ENCODE measurements at places on chromosomes 2 and 18.
A peak's percentile ranks its signal among the peaks of the same experiment; 100 is the strongest.

DNA sequence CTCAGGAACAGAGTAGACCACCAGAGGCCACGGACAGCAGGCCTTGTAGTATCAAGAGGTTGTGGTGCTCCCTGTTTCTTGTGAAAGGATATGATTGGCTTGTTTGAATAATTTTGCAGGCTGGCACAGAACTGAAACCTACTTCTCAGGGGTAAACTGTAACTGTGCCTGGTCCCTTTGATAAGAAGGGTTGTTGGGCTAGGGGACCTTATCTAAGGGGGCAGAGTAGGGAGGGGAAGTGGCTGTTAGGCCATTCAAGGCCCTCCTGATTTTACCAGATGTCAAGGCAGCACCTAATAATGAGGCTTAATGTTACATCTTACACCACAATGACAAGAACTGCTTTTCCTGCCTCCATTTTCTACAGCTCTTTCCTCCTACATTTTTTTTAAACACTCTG is 45.6 kb downstream of the GPR39 start:
- DNase-seq, result no peak

DNA sequence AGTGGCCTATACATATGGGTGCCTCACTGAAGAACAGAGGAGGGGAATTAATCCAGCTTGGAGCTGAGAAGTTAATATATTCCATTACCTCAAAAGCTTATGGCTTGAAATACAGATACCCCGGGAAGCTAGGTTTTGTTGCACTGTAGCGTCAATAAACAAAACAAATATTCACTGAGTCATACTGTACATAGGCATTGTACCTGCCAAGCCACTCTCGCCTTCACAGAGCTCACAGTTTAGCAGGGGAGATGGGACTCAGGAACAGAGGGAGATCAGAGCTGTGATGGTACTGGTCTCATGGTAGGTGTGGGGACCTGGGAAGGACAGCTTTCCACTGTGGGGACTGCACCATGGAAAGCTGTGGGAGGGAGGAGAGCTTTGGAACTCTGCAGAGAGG is 111.2 kb upstream of the ST6GAL2 start:
- no peak for DNase-seq

DNA sequence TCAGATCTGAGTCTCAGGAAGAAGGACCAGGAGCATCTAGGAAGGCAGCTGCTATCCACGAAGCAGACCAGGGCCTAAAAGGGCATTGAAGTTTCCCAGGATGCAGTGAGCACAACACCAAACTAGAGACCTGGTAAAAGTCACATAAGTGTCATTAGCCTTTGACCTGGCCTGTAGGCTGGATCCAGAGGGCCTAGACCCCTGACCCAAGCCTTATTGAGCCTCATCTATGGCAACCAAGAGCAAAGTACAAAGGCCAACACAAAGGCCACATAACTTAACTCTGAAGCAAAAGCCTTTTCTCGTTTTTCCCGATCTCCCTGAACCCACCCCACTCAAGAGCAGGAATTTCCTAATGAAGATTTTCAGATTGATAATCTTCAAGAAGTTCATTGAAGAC is 127.3 kb upstream of the SRD5A2 start:
- no peak for DNase-seq

- no peak for DNase-seq
Observed at GRCh38 chr2:204250692-204251091, 294.6 kb upstream of the PARD3B start.

DNA sequence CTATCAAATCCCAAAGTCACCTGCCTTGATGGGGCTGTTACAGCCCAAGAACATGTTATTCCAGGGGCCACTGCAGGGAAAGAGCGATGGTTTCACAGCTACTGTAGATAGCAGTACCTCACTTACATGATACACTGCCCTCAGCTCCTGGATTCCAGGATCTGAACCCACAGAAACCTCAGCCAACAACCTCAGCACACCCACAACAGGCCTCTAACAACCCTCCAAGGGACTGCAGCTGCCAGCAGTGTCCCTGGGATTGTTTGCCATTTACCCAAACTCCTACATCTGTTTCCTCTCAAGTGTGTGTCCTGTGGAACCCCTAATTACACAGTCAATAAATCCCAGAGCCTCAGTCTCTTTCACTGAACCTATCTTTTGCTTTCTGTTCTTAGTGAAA is 28.2 kb downstream of the OSBPL1A start:
- no peak for DNase-seq

- peak; percentile 19 for DNase-seq
Observed at GRCh38 chr2:112155331-112156151, 17.4 kb downstream of the FBLN7 start.

DNA sequence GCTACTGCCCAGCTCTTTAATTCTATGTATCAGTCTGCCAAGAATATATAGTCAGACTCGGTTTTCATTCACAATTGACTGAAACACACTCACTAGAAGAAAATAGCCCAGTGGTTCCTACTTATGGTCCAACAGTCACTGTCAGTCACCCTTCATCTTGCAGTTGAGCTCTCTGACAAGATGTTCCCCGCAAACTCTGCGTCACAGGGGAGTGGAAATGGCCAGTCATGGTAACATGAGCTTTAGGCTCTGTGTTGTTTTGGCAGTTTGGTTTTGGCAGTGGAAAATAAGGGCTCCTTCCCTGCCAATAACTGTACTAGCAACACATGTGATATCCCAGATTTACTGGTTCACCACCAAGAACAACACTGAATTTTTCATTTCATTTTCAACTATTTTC is 122.5 kb downstream of the PRPF40A start:
- no peak for DNase-seq

DNA sequence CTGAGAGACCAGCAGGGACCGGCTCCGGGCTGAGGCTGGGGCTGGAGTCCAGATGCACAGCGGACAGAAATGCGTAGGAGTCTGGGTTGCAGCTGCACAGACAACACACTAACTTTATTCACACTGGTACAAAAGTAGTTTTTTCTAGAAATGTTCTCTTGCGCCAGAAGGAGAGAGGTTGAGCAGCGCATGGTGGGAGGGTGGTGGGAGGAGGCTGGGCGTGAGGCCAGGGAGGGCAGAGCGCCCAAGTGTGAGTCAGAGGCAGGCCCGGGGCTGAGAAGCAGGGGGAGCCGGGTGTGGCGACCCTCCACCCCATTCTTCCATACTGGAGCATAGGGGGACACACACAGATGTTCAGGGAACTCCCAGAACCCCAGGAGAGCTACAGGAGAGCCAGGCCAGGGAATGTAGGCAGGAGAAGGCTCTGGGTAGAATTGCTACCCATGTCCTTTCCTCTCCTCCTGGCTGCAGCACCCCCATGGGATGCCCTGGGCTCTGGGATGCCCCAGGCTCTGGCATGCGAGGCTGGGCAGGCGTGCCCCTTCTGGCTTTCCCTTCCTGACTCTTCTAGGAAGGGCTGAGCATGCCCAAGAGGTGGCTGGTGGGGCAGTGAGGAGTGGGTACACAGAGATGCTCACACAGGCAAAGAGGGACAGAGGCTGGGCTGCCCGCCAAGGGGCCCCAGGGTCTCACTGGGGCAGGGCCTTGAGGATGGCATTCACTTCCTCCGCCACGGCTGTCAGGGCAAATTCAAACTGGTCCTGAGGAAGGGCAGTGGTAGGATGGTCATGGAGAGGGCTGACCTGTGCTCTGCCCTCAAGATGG is 10.6 kb downstream of the DNAJB2 start:
- DNase-seq, result no peak

- no peak for DNase-seq
Observed at GRCh38 chr2:196434217-196434616, 205.3 kb upstream of the CCDC150 start.

DNA sequence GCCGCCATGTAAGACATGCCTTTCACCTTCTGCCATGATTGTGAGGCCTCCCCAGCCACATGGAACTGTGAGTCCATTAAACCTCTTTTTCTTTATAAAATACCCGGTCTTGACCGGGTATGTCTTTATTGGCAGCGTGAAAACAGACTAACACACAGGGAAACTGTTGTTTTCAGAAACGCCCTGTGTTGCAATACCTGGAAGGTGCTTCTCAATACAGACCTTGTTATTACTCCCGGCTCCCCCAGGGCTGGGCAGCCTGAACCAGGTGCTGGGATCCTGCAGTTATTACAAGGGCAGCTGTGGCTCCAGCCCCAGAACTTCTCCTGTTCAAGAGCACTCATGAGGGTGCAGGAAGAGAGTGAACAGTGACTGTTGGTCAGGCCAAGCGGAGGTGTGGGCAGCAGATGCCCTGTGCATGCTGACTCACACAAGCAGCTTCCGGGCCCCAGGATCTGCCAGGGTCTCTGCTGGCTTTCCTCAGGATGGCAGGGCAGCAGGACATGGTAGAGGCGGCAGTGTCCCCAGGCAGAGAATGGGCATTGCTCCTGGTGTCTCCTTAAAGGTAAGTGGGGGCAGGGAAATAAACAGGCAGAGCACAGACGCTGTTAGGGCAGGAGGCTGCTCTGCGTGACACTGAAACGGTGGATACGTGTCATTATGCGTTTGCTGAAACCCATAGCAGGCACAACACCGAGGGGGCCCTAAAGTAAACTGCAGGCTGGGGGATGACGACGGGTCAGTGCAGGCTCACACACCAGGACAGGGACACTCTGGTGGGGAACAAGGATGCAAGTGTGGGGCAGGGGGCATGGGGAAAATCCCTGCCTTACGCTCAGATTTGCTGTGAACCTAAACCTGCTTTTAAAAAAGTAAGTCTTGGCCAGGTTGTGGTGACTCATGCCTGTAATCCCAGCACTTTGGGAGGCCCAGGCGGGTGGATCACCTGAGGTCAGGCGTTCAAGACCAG is 89.1 kb downstream of the NDUFA10 start:
- DNase-seq, result no peak

DNA sequence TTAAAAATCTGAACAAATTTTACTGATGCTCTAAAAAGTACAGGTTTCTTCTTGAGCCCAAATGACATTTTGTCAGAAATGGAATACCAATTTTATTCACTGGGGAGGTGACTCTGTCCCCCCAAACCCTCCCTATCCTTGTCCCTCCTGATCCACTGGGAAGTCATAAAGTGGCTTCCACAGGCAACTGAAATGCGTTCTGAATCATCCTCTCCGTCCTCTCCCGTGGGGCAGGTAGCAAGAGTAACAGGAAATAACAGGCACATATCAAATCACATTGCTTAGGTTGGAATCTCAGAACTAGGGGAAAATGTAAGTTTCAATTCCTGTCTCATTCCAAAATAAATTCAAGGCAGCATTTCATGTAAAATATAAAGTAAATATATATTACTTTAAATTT is 44.5 kb downstream of the MYL12B start:
- DNase-seq, result no peak

GRCh38 chr18:70322928-70323327 is 34.1 kb downstream of the SOCS6 start:
- DNase-seq, result no peak

GRCh38 chr2:79941179-79941578 is 363.4 kb downstream of the LRRTM1 start:
- no peak for DNase-seq

DNA sequence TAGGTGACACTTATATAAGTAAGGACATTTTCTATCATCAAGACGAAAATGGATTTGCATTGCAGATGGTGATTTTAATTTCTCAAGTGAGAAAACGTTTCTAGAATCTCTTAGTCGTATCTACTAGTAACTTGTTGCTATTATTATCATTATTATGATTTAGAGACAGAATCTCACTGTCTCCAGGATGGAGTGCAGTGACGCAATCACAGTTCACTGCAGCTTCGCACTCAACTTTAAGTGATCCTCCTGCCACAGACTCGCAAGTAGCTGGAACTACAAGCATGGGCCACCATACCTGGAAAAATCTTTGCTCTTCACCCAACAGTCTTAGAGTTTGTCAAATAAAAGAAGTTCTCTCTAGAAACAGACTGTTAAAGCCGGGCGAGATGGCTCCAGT is 37.6 kb upstream of the DDX18 start:
- no peak for DNase-seq

DNA sequence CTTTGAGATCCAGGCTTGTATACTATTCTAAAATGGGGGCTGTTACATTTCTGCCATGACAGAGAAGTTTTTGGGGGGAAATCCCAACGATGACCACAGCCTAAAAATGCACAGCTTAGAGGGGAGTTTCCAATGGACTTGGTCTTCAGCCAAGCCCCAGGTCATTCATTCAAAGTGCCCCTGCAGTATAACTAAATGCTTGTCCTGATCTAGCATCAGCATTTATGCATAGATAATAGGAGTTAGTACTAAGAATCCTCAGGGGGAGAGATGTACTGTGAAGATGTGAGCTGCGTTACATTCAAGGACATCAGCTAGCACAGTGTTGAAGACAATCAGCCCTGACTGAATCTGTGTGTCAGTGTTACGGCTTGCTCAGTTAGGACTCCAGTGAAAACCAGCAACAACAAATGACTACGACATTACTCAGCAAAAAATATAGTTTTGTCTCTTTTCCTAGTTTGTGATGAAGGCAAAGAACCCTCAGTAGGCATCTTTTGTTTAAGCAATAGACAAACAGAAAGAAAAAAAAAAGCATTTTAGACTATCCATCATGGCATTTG is 160.9 kb downstream of the ZEB2 start:
- no peak for DNase-seq

- DNase-seq, result no peak
Observed at GRCh38 chr2:64542071-64543007, 18.2 kb downstream of the AFTPH start.

DNA sequence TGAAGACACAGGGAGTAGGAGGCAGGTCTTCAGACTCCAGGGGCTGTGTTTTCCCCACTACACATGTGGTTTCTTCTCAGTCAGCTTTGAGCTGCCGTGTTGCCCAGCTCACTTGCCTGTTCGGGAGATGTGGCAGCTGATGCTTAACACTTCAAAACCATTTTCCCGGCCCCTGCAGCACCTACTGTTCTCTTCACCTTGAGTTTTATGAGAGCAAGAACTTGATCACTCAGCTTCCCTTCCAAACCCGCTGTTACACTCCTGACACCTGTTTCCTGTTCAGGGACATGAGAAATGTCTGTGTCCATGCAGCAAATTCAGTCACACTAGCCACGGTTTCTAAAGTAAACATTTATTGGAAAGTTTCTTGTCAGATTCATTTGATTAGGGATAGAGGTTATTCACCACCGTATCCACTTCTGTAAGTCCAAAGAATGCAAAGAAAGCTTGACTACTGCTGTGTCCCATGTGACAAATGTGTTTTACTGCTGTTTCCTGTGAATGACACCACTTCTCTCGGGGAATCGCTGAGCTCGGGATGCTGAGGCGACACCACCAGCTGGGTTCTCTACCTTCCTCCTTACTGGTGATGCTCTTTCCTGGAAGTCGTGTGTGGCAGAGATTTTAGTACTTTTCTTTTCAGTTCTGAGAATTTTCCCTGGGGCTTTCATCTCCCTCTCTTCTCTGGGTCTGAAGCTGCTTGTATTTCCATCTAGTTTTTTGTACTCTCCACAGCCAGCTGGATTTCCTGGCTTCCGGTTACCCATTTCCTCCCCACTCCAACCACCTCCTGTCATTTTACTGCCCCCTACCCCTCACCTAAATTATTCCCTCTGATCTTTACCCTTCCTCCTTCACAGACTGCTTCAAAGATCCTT is 91.7 kb downstream of the KLF7 start:
- no peak for DNase-seq
